ENCODE measurements at places on chromosomes 1 and 21.

DNA sequence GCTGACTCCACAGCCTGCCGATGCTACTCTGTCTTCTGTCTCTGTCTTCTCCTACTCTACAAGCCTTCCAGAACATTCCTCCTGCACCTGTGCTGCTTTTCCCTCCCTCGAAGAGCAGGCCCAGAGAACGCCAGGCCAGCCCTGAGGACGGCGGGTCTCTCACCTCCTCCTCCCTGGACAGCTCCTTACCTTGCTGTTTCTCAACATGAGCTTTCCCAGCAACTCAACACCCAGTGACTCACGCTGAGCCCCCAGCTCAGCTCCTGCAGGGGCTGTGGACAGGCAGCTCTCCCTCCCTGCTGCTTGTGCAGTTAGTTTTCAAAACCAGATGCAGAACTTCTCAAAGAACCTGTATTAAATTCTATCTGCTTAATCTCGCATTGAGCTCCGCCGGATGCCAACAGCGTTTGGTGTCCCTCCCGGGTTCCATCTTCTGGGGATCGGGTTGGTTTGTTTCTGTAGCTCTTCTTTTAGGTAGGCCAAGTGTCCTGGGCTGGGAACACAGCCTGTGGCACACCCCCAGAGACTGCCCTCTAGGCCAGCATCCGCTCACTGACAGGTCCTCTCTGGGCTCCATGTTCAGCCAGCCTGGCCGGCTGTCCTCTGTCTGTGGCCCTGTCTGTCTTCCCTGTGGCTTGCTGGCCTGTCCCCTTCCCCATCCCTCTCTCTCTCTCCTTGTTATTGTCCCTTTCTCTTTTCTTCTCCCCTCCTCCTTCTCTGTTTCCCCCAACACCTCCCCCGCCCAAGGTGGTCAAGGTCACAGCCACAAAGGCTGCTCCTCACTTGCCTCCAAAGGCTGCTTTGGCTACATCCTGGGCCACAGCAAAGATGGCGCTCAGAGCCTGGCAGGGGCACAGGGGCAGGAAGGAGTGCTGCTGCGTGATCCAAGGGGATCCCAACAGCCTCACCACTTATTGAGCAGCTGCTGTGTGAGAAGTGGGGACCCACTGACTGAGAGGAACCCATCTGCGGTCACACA, 391.0 kb downstream of the MATN1 start:
- DNase-seq = no peak

GRCh38 chr1:168608796-168609715, 32.7 kb downstream of the XCL1 start:
- no peak for DNase-seq

GRCh38 chr1:116152950-116153691, 41.9 kb downstream of the MAB21L3 start:
- no peak for DNase-seq

GRCh38 chr1:53957194-53957818, 11.2 kb downstream of the LRRC42 start:
- no peak for DNase-seq

DNA sequence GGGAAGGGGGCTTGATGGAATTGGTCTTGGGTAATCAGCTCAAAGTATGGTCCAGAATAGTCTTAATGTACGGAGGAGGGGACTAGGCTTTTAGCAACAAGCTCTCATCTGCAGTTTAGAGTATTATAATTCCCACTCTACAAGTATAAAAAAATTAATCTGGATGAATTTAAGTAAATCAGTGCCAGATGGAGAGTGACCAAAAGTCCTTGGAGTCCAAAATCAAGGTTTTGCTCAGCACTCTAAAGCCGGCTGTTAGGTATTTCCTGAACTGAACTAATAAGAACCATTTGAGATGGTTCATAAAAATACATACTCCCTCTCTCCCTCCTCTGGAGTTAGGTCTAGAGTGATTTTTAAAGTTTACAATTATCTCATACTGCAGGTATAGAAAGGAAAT, 23.7 kb downstream of the GLUL start:
- no peak for DNase-seq

DNA sequence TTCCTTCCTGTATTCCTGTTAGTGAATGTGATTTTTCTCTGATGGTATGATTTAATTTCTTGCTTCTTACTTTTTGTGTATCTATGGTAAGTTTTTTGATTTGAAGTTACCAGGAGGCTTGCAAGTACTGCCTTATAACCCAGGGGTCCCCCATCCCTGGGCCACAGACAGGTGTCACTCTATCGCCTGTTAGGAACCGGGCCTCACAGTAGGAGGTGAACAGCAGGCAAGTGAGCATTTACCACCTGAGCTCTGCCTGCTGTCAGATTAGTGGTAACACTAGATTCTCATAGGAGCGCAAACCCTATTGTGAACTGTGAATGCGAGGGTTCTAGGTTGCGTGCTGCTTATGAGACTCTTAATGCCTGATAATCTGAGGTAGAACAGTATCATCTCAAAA, 143.3 kb downstream of the RPS6KC1 start:
- DNase-seq = no peak

- DNase-seq = no peak
Measured at GRCh38 chr1:197916500-197916983, 630 bp upstream of the LHX9 start.

DNA sequence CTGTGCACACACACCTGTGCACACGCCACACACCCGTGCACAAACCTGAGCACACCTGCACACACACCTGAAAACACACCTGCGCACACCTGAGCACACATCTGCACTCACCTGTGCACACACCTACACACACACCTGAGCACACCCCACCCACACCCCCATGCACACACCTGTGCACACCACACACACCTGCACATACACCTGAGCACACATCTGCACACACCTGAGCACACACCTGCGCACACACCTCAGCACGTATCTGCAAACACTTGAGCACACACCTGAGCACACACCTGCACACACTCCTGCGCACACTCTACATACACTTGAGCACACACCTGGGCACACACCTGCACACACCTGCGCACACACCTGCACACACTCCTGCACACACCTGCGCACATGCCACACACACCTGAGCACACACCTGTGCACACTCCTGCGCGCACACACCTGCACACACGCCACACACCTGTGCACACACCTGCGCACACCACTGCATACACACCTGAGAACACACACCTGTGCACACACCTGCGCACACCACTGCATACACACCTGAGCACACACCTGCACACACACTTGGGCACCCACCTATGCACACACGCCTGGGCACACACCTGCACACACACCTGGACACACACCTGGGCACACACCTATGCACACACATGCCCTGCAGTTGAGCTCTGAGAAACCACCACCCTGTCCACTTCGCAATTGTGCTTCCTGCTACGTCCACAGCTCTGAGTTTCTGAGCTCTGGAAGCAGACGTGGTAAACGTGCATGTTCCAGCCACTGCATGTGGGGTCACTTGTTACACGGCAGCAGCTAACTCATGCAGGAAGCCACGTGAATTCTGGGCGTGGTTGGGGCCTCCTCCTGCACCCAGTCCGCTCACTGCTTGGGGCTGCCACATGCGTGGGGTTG, 8.0 kb upstream of the C1orf159 start:
- DNase-seq = no peak

DNA sequence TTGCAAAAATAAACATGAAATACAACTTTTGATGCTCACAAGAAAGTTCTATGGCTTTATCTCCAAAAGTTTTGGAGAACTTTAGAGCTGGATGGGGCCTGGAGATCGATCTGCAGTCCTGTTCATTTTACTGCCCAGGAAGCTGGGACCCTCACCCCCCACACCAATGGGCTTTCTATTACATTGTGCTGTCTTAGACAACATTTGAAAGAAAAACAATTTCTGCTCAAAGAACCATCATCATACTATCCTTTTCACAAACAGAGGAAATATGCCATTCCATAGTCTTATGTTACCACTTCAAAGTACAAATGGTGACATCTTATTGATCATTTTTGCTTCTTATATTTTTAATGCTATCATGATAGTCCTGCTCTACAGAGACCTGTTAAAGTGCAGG, 2.0 kb upstream of the HNRNPU start:
- DNase-seq = no peak

- DNase-seq = no peak
Measured at GRCh38 chr1:172142324-172142723, 278.2 kb upstream of the C1orf105 start.

GRCh38 chr1:16205891-16206546, 6.4 kb downstream of the ARHGEF19 start:
- DNase-seq = no peak

DNA sequence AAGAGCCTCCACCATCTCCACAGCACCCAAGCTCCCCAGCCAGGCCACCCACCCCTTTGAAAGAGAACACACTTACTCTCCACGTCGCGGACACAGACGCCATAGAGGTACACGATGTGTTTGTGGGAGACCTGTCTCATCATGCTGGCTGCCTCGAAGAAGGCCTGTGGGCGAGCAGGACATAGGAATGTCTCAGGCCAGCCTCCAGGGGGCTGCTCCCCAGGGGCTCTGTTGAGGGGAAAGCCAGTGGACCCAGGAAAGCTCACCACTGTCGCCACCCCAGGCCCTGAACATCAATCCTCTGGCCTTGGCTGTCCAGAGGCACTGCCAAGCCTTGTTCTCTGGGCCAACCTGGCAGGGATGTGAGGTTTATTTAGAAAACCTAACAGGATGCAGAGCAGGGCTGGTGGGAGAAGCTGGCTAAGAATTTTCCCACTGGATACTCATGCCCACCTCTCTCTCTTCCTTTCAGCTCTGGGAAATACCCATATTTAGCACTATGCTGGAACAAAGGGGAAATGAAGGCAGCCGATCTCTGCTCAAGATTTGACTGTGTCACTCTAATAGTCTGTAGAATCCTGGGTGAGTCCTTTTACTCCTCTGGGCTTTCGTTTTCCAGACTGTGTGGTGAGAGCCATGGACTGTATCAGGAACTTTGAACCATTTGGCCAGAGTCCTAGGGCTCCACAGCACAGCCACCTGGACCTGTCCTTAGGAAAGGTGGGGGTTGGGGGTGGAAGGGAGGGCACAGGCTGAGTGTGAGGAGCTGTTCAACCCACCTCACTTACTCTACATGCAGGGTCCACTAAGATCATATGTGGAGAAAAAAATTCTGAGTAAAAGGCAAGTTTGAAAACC, 101.9 kb downstream of the RAVER2 start:
- DNase-seq = no peak

DNA sequence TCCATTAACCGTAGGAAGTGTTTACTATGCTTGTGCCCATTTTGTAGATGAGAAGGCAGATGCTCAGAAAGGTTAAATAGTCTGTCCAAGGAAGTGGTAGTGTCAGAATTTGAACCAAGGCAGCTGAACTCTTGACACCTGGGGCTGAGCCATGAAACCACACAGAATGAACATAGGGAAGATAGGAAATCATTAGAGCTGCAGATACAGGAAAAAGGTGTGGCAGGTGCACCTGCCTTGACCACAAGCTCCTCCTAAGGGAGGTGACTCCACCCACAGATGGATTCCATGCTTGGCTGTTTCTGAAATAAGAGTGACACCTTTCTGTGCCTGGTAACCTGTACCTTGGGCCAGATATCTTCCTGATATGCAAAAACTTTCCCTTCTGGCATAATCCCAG, 69.9 kb upstream of the IGSF21 start:
- no peak for DNase-seq

GRCh38 chr1:244614113-244614836, 38.7 kb upstream of the DESI2 start:
- DNase-seq = no peak

GRCh38 chr21:46100426-46100825, 2.5 kb downstream of the COL6A2 start:
- DNase-seq = no peak

DNA sequence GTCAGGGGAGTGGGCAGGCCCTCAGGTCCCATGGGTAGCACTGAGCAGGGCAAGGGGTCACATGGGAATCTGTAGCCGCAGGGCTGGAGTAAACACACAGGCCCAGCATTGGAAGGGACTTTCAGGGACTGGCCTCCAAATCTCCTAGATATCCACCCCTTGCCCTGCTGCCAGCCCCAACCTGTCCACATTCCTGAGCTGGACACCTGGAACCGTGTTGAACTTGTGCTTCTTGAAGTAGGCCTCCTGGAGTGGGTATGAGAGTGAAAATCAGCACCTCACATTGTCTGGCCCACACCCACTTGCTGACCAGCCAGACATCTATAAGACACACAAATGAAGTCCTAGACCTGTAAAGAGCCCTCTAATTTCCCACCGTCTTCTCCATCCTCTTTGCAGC, 7.7 kb downstream of the POMGNT1 start:
- no peak for DNase-seq

DNA sequence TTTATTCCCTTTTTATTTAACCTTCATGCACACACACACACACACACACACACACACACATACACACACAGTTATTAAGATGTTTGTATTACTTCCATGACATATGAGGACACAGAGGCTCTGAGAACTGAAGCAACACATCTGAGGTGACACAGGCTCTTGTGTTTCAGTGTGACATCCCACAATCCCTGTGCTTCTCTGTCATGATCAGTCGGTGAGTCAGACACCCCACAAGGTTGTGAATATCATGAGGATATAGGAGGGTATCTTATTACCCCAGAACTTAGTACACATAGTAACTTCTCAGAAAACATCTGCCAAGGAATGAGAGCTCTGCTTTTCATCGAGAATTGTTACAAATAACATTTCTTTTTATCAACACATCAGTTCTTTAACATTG, 459.3 kb downstream of the PLPP3 start:
- DNase-seq = no peak

DNA sequence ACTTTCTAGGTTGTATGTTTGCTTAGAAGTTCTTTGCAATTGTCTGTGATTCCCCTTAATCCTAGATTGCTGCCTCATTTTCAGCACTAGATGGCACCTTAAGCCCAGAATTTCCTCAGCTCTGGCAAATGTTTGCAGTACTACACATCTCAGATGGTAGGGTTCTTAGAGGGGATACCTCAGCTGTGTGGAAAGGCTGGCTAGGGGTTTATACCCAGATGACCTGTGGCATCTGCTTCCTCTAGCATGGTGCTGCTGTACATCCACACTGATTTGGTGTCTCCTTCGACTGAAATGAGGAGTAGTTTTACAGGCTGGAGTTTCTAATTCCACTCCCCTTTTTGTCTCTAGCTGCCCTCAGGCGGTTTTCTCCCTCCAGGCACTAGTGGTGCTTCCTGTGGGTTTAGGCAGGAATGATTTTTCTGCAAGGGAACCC, 23.5 kb downstream of the ASB17 start:
- DNase-seq = no peak

GRCh38 chr1:236039740-236040685, 24.9 kb downstream of the NID1 start:
- no peak for DNase-seq

- no peak for DNase-seq
Measured at GRCh38 chr1:167452483-167452882, 65.8 kb downstream of the CD247 start.

DNA sequence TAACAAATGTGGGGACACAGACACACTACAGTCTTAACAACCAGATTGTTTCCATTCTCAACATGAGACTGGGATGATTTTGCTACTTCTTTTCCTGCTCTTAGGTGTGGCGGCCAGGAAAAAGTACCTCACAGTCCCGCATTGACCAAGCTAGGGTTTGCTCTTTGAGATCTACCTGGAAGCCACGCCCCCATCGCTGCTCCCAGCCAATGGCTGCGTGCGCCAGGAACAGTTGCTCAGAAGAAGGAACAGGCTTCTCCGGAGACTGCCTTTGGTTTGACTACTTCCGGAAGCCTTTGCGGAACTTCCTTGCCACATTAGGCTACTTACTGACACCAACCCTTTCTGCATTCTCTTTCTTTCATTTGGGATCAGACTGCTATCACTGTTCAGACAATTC, 44.2 kb upstream of the PLD5 start:
- no peak for DNase-seq

- no peak for DNase-seq
Measured at GRCh38 chr1:13540866-13541265, 27.1 kb upstream of the LRRC38 start.

GRCh38 chr1:241536304-241536703, 4.1 kb downstream of the KMO start:
- no peak for DNase-seq

- DNase-seq = no peak
Measured at GRCh38 chr1:92366040-92366395, 67.2 kb downstream of the RPAP2 start.
